Forelimb muscle (tissue), 1 donor: ENCODE measurements at places on chromosomes 3 and 15.

DNA sequence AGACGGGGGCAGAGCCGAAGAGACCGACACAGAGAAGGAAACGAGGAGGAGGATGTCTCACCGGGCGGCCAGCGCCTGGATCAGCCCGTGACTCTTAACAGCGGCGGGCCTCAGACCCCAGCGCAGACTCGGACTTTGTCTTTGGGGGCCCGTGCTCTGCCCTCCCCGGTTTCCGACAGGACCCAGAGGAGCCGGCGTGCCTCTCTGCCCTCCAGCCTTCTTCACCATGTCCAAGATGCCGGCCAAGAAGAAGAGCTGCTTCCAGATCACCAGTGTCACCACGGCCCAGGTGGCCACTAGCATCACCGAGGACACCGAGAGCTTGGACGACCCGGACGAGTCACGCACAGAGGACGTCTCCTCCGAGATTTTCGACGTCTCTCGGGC, 1.0 kb downstream of the TSC22D2 start:
- DNase-seq: no peak

DNA sequence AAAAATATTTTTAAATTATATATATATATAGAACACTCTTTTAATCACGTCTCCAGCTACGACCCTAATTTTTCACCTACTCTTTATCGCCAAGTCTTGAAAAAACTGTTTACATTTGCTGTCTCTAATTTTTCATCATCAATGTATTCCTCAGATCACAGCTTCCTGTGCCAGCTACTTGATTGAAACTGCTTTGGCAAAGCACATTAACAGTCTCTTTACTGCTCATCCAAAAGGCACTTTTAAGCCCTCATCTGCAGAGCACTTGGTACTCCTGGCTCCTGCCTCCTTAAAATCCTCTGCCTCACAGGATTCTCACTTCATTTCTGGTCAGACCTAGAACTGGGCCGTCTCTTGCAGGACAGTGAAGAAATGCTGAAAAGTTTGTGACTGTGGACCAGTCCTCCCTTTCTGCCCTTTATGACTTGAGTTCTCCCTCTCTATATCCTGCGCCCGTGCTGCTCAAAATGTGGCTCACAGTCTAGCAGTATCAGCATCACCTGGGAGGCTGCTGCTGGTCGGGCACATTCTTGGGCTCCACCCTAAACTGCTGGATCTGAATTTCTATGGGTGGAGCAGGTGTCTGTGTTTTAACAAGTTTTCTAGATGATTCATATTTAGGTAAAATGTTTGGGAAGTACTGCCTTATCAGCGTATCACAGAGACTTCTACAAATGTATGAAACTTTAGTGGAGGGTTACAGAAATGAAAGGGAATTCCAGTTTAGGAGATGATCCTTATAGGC, 196.8 kb downstream of the ADAMTSL3 start:
- DNase-seq: no peak

DNA sequence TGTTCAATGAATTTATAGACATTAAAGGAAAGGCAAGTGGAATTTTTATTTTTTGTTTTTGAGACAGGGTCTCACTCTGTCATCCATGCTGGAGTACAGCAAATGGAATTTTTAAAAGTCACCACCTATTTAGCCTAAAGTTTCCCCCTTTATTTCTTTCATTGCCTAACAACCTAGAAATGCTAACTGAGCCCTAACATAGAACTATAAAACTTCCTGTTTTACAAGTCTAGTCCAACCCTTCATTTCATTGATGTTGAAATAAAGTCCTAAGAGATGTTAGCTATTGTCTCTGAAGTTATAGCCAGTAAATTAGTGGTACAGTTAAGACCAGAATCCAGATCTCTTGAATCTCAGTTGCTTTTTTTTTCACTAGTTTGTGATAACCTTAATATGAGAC, 39.0 kb downstream of the MAPK6 start:
- DNase-seq: no peak

DNA sequence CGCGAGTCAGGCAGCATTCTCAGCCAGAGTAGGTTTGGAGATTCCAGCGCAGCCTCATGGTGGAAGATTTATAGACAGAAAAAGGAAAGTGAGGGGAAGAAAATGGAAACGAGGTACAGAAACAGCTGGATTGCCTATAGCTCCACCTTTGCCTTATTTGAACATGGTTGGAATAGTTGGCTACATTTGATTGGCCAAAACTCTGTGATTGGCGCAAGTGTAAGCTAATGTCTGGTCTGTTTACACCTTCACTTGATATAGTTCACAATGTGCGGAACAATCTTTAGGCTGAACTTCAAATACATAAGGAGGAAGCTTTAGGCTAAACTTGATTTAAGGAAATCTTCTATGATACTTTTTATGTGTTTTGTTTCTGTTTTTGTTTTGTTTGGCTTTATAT, 1191.9 kb downstream of the NSUN3 start:
- DNase-seq: no peak

GRCh38 chr15:44101944-44102343, 93.1 kb downstream of the FRMD5 start:
- no peak for DNase-seq

GRCh38 chr3:181066143-181067087, 76.9 kb upstream of the DNAJC19 start:
- no peak for DNase-seq
